ENCODE measurements at places on chromosomes 5 and 9.

DNA sequence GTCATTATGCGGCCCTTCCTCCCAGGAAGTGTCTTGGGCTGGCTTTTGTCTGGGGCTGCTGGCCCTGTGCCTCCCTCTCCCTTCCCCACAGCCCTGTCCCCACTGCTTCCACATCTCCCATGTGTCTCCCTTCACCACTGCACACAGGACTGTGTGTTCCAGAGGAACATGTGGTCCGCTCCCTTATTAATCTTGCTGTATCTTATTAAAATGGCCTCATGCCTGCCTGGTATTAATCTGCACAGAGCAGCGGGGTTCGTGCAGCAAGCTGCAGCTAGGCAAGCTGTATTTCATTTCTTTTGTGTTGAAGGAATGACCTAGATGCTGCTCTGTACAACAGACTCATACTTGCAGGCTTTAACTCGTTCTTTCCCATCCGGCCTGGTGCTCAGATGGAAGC, 130.5 kb downstream of the SPOCK1 start:
- DNase-seq, result no peak

DNA sequence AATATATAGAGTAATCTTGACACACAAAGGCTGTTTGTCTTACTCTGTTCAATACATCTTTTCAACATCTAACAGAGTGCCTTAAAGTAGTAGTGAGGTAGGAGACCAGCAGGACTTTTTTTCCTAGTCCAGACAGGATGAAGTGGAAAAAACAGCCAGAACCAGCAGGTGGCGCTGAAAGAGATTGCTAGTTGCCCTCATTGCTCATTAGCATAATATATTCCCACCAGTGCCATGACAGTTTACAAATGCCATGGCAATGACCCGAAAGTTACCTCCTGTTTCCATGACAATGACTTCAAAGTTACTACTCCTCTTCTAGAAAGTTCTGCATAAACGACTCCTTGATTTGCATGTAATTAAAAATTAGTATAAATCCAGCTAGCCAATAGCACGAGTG, 387.4 kb downstream of the ACTL7B start:
- DNase-seq, result no peak

GRCh38 chr9:7909537-7909936, 110.0 kb upstream of the DMAC1 start:
- peak; percentile 92 for DNase-seq

DNA sequence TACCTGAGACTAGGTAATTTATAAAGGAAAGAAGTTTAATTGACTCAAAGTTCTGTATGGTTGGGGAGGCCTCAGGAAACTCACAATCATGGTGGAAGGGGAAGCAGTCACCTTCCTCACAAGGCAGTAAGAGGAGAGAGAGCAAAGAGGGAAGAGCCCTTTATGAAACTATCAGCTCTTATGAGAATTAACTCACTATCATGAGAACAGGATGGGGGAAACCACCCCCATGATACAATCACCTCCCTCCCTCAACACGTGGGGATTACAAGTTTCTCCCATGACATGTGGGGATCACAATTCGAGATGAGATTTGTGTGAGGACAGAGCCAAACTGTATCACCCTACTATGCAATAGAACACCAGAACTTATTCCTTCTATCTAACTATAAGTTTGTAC, 27.9 kb downstream of the CD274 start:
- DNase-seq, result no peak

DNA sequence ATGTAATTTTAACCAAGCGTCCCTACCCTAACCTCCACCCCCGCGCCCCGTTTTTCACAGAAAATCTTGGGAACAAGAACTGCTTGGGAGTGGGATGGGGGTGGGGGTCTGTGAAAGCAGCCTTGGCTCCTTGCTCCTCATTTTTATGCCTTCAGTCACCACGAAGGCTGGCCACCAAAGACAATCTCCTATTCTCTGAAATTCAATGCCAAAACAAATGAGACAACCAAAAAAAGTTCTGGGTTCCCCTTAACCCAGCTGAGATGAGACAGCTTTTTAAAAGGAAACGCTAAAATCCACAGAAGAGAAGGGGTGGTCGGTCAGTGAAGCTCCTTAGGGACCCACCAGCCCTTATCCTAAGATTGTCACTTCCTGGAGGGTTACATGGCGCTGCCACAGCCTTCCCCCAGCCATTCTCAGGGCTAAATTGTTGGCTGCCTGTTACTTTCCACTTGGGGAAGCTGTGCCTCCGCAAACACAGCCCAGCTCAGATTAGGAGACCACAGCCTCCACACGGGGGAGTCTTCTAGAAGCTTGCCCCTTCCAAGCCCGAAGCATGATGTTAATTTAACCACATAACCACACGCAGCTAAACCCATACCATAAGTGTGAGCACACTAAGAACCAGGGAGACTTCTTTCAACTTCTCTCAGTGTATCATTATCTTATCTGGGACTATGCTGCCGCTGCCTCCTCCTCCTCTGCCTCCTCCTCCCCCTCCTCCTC, 136.3 kb downstream of the FOXD1 start:
- DNase-seq, result peak; percentile 72

DNA sequence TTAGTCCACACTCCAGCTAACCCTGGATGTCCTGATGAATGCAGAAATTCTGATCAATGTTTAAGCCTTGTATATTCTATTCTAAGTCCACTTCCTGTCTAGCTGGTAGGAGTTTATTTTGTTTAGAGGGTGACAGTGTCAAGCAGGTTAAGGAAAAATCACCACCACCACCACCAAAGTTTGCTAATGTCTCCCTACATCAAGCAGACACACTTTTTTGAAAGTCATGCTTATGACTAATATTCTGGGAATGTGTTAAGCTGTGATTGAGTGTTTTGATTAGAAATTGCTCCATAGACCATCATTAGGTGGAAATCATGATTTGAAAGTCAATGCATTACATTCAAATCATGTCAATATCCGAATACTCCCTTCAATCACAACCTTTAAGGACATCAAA, 1530.1 kb downstream of the MAT2B start:
- no peak for DNase-seq

DNA sequence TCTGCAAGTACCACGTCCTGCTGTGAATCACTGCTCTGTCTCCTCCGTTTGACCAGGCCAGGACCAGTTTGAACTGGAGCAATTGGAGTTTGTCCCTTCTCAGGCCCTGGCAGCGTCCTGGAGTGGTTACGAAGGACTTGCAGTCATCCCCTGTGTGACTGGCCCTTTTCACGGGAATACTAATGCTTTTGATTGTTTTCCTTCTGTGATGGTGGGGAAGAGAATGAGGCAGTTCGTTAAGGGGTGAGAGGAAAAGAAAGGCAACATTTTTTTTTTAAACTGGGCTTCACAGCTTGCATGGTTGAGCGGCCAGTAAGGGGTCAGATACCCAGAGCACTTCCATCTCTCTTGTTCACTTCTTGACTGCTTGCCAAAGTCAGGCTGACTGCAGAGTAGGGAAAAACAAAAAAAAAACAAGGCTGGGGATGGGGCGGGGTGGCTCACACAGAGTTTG, 153.5 kb upstream of the STK32A start:
- DNase-seq, result no peak

DNA sequence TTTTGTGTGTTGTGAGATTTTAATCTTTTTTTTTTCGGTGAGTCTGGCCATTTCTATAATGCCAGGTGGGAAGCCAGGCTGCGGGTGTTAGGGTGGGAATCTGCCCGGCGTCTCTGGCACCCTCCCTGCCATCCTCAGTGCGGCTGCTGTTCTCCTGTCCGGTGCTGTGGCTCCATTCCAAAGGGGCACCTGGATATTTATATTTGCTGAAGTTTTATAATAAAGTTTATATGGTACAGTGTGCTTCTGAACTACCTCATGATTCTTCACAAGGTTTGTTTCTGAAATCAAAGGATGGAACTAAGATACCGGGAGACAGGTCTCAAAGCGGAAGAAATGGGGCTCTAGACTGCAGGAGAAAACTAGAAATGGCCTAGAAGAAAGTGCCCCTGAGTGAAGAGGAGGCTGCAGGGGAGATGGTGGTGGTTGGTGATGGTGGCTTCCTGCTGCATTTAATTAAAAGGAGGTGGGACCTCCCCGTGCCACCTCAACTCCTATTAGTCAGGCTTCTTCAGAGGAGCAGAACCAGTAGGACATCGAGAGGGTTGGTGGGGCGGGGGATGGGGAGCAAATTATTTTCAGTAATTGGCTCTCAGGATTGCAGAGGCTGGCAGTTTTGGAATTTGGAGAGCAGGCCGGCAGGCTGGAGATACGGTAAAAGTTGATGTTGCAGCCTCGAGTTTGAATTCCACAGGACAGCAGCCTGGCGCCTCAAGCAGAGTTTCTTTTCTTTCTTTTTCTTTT, 102.2 kb upstream of the ICE1 start:
- DNase-seq, result no peak
